ENCODE measurements at places on chromosomes 2 and 18.

DNA sequence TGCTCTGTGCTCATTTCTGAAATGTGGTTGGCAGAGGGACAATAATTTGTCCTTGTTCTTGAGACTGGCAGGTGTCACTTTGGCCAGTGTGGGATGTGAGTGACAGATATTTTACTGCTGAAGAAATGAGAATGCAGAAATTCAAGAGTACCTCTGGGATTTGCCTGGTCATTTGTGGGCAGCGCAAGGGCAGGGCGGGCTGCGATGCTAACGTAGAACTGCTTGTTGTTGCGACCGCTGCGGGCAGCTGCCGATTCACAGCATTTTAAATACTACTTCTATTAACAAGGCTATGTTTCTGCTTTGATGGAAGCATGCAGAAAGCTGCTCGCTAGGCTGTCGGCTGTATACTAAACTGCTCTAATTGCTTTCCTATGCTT is 268.6 kb downstream of the FIGN start:
- no peak for DNase-seq

- no peak for DNase-seq
Observed at GRCh38 chr2:46497766-46498165, 18.4 kb downstream of the TMEM247 start.

DNA sequence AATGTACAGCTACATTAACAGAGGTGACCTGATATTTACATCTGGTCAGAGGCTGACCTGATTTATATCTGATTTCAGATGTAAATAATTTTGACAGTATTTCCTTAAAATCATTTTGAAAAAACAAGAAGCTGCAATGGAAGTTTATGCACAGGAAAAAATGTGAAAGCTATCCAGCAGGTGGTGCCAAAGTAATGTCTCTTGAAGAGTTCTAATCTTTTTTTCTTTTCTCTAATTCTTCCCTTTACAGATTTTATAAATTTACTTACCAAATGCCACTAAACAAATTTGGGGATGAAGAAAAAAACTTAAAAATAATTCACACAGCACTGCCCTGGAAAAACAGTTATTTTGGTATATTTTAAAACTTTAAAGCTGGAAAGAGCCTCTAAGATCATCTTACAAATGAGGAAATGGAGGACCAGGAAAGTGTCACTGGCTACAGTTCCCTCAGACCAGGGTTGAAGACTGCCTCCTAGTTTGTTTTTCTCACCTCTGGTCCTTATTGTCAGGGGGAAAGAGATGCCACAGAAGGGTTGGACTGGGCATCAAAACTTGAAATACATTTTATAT is 16.4 kb upstream of the FBLN7 start:
- no peak for DNase-seq

DNA sequence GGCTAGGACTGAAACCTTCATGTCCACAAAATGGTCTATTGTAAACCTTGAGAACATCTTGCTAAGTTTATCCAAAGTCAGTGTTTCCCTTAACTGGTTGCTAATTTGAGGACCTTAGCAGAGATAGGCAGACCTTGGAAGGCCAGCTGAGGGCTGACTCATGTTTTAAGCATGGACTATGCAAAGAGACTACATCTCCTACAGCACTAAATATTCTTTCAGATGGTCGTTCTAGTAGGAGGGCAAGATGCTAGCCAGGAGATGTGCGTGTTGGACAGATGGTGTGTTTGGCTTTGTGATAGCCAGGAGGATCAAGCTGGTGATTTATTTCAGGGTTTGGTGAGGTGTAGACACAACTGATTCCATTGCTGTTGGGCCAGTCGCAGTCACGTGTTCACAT is 75.8 kb downstream of the NRP2 start:
- DNase-seq = no peak

DNA sequence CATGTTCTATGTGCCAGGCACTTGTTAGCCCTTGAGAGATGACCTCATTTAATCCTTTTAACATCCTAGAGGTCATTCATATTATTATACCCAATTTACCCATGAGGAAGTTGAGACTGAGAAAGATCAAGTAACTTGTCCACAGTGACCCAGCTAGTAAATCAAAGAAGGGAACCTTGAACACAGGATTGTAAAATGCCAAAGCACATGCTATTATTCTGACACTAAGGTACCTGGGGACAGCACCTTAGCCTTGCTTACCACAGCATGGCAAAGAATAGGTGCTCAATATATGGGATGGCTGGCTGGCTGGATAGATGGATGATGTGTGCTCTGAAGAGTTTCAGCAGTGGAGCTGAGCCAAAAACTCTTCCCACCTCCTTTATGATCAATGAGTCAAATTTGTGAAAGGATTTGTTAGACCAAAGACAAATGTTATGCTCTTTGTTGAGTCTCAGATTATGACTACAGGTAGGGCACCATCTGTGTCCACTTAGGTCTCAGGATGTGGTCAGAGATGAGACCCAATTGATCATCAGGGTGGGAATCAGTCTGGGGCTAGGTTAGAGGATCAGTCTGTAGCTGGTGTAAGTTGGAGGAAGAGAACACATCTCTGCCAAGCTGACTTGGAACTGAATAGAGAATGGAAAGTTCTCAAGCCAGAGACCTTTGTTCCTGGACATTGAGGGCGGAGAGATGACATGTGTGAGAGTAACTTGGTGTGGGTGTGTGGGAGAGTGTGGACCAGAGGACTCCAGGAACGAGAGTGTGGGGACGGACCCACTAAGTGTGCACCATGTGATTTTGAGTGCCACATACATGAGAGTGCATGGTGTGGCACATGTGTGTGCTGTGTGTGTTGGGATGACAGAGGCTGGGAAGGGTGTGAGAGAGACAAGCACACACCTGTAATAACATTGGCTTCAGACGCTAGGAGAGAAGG is 16.3 kb upstream of the PKDCC start:
- DNase-seq = no peak

GRCh38 chr2:106537791-106538191 is 50.6 kb downstream of the CD8B2 start:
- no peak for DNase-seq

DNA sequence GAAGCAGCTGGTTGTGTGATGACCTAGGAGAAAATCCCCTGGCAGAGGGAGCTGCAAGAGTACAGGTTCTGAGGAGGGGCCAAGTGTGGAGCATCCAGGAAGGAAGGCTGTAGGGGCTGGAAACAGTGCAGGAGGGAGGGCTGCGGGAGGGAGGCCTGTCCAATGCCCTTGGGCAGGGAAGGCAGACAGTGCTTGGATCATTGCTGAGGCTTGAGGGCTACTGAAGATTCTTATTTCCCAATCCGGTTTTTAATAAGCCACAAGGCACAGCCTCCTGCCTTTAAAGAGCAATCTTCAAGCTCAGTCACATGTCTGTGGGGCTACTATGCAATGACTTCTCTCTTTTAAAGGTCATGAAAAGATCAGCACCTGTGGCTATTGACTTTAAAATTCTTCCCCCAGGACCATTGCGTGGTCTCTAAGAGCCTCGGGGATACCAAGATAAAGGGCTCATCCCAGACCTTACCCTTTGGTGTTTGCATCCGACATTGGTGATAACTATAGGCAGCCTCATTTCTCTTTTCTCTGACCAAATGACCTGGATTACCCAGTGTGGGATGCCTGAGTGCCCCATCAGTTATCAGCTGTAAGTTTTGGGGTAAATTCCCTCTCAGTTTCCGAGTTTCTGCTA is 149.6 kb downstream of the DOCK10 start:
- DNase-seq = no peak

GRCh38 chr2:67256892-67257291 is 140.2 kb upstream of the ETAA1 start:
- DNase-seq = no peak
